Activated CD4-positive, alpha-beta T cell treated with anti-CD3 and anti-CD28 coated beads, Interleukin-2, amount 50 U/mL, for 48 hours (primary cell): ENCODE measurements at places on chromosomes 5 and 9.

GRCh38 chr5:66757219-66757833 is 161.1 kb downstream of the MAST4 start:
- DNase-seq, result peak; percentile 27

DNA sequence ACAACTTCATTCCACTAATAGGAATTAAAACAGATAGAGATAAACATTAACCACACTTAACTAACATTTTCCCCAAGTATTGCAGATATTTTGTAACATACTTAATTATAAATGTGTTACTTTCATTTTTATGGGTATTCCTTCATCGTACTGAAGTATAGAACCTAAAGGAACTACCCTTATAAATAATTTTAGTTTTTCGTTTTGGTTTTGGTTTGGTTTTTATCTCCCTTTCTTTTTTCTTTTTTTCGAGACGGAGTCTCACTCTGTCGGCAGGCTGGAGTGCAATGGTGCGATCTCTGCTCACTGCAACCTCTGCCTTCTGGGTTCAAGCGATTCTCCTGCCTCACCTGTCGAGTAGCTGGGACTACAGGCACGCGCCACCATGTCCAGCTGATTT is 60.1 kb upstream of the LMNB1 start:
- DNase-seq, result no peak

- no peak for DNase-seq
Observed at GRCh38 chr5:16883806-16884205, 52.3 kb downstream of the MYO10 start.

DNA sequence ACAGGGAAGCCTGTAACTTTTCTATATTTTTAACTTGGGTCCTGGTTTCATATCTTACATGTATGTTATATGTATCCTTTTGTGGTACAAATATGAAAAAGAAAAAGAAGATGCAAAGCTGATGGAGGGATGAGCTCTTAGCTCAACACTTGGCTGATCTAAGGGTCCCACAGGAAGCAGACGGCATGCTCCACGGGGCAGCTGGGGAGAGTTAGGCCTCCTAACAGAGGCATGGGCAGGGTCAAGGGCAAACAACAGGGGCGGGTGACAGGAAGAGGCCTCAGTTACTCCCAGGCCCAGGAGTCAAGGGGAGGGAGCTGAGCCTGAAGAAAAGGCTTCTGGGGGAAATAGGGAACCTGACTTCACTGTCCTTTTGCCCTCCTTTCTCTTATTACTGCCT is 287.2 kb downstream of the ZSWIM6 start:
- DNase-seq, result no peak

DNA sequence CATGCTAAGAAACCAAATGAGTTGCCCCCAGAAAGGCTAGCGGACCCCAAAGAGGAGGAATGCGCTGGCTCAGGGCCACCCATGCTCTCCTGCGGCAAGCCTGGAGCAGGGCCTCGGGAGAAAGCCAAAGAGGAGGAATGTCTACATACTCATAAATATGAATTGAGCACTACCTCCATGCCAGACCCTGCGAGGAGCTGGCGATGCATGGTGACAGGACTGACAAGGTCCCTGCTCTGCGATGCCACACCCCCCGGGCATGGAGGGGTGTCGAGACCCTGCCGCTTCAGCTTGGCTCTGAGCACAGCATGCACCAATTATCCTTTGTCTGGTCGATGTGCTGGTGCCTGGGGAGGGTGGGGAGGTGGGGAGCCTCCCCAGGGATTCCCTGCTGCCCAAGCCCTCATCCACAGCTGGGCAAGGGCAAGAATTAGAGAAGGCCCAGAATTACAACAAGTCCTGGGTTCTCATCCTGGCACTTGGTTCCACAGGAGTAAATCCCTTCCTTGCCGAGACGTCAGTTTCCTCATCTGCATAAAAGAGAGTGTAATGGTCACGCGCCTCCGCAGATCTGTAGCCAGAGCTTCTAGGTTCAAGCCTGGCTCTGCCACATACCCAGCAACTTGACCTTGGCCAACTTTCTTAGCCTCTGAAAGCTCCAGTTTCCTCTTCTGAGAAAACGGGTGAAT is 74.4 kb downstream of the FAM114A2 start:
- no peak for DNase-seq

GRCh38 chr9:116204252-116204882 is 50.8 kb downstream of the PAPPA start:
- DNase-seq, result no peak

DNA sequence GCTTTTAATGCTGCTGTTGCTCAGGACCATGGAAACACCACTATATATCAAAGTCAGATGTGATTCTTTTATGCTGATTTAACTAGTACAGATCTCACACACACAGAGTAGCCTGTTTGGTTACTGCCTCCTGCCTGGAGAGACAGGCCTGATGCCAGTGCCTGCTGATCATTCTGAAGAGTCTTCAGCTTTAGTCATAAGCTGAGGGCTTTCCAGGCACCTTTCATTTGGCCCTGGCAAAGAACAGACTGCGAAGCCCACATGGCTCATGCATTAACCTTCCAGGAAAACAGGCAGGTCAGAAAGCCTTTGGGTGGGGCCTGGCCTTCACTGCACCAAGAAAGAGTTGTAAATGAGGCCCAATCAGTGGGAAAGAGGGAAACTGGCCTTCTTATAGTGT is 144.7 kb downstream of the SAXO1 start:
- DNase-seq, result no peak
